ENCODE measurements at places on chromosomes 13 and 19.

- DNase-seq: no peak
Measured at GRCh38 chr13:41919741-41920487, 41.0 kb downstream of the VWA8 start.

DNA sequence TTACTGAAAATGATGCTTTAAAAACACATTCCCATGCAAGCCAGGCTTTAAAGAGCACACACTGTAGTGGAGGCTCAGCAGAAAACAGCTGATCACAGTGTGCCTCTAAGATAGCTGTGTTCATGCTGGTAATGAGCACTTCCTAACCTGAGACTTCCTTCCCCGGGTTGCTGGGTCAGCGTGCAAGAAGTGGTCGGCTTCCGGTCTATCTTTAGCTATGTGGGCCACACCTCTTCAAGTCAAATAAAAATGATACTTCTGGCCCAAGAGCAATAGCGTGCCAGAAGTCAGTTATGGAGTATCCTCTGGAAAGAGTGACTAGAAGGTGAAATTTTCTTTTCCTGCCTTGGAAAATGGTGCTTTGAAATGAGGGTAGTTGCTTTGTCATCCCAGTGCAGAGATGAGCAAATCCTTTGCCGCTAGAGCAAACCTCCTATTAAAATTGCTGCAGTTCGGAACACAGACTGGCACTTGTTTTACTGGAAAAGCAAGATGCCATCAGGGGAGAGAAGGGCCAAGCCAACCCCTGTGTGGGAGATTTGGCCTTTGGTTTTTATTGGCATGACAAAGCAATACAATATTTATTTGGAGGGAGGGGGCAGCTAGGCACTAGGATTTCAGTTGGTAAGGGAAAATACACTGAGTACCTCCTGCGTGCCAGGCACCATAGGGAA, 64.2 kb downstream of the ARHGAP35 start:
- no peak for DNase-seq

- no peak for DNase-seq
Measured at GRCh38 chr19:47351548-47351947, 2.4 kb downstream of the DHX34 start.

DNA sequence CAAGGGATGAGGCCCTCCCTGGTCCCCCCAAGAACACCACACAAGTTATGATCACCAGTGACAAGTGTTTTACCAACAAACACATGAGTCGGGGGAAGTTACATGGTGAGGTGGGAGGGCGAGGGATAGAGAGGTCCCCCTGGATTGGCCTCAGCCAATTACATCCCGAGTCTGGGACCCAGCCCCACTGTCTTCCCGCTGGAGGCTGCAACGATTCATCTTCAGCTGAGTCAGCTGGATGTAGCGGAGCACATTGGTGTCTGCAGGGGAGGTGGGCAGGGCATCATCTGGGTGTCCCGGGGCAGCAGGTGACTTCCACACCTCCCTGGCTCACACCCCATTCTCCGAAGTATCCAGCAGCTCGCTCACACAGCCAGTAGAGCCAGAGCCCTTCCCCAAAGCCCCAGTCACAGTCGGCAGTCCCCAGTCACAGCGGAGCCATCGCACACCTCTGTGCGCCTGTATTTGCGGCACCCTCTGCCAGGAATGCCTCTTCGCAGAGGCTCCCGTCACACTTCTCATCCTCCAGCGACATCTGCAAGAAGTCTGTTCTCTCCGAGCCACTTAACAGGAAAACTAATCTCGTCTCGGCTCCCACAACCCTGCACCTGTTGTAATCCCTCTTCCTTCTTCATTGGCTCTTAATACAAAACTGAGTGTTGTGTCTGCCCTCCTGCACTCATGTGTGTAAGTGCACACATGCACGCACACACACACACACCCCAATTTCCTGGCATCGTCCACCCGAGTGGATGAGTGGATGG, 2.0 kb downstream of the TTC9B start:
- DNase-seq: no peak

DNA sequence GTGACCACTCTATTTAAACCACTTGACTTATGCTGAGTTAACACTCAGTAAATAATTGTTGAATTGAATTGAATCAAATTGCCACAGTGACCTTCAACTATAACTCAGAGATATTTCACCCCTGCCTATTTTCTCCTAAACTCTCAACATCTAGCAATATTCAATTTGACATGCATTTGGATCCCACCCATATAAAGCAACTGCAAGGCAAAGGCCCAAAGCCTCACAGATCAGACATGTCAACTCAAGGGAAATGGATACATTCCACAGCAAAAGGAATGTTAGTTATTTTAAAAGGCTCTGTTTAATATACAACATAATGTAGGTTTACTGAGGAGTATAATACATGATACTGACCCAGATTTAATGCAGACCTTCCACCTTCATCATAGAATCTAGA, 107.4 kb downstream of the KCTD12 start:
- no peak for DNase-seq

DNA sequence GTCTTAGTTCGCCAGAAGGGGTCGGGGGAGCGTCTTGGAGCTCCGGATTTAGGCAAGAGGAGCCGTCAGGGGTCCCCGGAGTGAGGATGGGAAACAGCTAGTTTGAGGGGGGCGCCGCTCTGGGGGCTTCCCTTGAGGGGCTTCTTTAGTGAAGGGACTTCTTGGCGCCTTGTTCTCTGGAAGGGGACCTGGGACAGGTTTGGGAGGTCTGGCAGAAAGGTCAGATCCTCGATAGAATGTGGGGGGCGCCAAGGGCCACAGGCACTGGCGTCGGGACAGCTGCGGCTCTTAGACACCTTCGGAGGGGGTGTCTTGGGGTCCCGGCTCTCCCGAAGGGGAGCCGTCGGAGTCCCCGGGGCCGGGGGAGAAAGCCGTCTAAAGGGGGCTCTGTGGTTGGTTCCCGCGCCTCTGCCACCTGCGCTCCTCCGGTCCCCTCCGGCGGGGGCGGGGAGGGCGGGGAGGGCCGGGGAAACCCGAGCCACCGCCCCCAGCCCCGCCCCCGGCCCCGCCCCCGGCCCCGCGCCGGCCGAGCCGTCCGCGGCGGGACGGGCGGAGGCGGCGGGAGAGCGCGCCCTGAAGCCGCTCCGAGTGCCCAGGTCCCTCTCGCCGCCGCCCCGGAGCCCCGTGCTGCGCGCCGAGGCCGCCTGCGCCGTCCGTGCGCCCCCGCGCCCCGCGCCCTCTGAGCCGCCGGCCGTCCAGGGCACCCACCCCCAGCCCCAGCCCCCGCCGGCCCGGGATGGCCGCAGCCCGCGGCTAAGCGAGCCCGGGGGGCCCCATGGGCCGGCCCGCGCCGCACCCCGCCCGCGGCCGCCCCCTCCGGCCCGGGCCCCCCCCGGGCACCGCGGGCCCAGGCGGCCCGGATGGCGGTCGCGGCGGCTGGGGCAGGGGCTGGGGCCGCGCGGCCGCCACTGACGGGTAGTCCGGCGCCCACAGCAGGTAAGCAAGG, at the start of gene NRTN:
Gene NRTN (plus strand): TSS at position 552 of the 946 bp plus-strand sequence. CDS start 19,099 bp downstream, outside the sequence.
- peak; percentile 59 for DNase-seq

- no peak for DNase-seq
Measured at GRCh38 chr13:79874396-79875360, 393.7 kb downstream of the NDFIP2 start.

- DNase-seq: peak; percentile 78
Measured at GRCh38 chr19:46704379-46705076, 12.4 kb downstream of the PRKD2 start.

DNA sequence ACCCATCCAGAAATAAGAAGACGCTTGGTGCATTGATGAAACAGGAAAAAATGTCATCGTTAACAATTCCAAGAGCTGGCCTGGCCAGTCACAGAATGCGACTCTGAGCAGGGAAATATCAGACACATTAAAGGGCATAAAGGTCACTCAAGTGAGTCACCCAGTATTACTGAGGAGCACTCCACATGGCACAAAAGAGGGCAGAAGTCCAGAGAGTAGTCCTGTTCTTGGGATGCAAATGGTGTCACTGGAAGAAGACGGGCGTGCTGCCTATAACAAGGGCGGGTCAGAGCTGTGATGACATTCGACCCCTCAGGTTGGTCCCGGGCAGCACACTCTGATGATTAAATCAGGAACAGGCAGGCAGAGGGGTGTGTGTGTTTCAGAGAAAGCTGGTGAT, 720.3 kb downstream of the UQCRFS1 start:
- DNase-seq: no peak

GRCh38 chr19:718991-719512, 10.3 kb downstream of the PALM start:
- no peak for DNase-seq

- DNase-seq: no peak
Measured at GRCh38 chr13:45621950-45622349, 6.4 kb upstream of the ERICH6B start.

- no peak for DNase-seq
Measured at GRCh38 chr13:51923983-51924539, 62.3 kb downstream of the CCDC70 start.

DNA sequence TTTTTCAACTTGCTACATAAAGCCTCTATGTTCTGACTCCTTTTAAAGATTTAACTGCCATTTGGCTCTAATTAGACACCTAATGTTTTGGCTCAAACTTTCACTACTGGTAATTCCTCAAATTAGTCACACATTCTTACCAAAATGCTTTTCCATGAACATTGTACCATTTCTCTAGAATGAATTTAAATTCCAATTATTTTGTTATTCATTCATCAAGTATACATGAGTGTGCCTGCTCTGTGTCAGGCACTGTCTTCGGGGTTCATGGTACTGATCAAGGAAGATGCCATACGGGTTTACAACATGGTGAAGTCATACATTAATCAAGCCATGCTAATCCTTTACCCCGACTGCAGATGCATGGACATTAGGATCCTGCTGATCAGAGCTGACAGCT, 69.1 kb upstream of the POSTN start:
- DNase-seq: no peak

GRCh38 chr19:31352782-31353651, 3.8 kb upstream of the TSHZ3 start:
- DNase-seq: no peak

GRCh38 chr13:113817860-113818691, 45.8 kb downstream of the GAS6 start:
- DNase-seq: no peak

- DNase-seq: no peak
Measured at GRCh38 chr19:14402332-14403144, 16.6 kb downstream of the DDX39A start.

DNA sequence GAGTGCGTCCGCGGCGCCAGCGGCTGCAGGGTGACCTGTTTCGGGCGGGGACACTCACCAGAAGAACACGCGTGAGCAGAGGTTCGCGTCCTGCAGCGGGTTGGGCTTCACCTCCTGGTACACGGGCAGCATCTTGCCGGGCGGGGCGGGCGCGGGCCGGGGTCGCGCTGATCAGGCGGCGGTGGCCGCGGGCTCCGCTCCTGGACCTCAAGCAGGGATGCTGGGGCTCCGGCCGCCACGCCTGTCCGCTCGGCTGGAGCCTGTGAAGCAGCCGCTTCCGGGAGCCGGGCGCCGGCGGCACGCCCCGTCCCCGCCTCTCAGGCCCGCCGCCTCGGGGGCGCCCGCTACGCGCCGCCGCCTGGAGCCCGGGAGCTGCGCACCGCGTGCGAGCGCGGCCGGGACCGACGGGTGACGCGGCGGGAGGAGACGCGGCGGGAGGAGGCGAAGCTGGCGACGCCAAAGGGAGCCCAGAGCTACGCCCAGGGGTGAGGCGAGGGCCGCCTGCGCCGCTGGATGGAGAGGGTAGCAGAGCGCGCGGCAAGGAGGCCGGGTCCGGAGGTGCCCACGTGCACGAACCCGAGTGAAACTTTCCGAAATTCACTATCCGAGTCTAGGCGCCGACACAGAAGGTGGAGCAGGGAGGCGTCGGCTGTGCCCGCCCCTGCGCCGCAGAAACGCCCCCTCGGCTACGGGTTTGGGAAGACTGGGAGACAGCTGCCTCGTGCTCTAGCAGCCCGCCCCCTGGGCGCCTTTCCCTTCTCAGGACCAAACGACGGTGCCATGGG, at the start of gene ABCC4:
Gene ABCC4 (minus strand): TSS at position 269 of the 785 bp plus-strand sequence. CDS start 137 bp downstream, at position 132.
- peak; percentile 48 for DNase-seq

DNA sequence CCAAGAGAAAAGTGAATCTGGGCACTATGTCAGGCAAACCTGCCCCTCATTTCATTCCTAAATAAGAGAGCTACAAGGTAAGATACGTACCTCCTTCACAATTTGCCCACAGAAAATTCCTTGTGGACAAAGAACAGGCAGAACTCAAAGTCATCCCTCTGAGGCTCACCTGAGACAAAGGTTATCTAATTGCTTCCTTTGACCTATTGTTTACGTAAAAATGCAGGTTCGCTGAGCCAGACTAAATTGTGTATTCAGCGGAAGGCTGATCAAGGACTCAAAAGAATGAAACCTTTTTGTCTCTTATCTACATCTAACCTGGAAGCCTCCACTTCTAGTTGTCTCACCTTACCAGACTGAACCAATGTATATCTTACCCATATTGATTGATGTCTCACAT, 213.3 kb downstream of the POSTN start:
- DNase-seq: no peak

DNA sequence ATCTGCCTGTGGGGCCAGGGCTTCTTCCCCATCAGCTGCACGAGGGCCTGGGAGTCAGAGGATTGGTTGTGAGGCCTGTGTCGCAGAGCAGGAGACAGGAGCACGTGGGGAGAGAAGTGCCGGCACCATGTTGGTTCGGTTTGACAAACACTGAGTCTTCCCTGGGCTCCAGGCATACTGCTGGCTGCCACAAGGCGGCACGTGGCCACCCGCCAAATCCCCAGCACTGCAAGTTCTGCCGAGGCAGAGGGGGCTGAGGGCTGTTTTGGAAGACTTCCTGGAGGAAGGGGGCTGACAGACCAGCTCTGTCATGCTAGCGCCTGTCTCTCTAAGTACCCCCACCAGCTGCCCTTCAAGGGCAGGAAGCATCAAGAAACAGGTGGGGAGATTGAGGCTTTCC, 9.5 kb downstream of the SHANK1 start:
- no peak for DNase-seq
